Cerebellum (tissue), 4 donors: ENCODE measurements at places on chromosomes 7 and 10. TPM values are rescaled to one million over a fixed set of nuclear protein-coding genes. Genes with fewer than 3 reads are reported as not detected.

UPK3B gene
- total RNA-seq, result 2.1 TPM

GRCh38 chr7:151717918-151718317 is 159.0 kb downstream of the PRKAG2 start:
- DNase-seq, result no peak

- DNase-seq, result no peak
Observed at GRCh38 chr7:38169847-38170246, 8.2 kb upstream of the STARD3NL start.

DNA sequence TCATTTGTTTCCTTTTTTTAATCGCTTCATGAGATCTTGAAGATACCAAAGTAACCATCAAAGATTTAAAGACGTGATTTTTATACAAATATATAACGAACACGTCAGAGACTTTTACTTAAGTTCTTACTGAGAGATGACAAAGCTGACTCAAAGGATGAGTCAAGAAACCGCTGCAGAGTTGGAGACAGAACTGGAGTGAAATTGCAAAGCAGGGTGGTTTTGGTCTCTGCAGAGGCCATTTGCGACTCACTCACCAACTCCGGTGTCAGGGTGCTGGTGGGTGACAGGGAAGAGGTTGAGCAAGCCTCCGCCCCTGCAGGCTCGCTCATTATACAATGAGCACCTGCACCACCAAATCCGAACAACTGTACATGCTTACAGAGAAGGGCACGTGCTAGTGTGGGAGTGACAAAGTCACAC is 75.2 kb downstream of the DNAJB6 start:
- no peak for DNase-seq

TMEM254 gene
- total RNA-seq, result 12.5 TPM

GRCh38 chr10:86553213-86553612 is 31.6 kb upstream of the WAPL start:
- DNase-seq, result no peak

DNA sequence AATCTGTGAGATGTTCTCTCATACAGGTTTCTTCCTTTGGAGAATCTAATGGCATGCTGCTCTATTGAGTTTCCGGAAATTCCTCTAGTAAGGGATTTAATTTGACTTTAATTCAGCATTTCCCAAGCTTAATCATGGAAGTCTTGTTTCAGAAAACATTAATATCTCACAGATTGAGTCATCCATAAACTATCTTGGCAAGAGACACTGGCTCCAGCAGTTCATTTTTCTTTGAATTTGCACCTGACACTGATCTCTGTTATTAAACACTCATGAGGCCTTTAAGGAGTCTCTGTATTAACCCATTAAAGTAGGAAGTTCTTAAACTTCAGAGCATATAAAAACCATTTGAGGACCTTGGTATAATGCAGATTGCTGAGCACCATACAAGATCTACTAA is 3.6 kb upstream of the ITGB8 start:
- DNase-seq, result no peak

PAOX gene
- 7.1 TPM for total RNA-seq

PLAU gene
- 1.00 TPM for total RNA-seq

MICU1 gene
- 51.1 TPM for total RNA-seq

GRCh38 chr7:26891400-26892350 is 27.3 kb upstream of the SKAP2 start:
- DNase-seq, result no peak

DNA sequence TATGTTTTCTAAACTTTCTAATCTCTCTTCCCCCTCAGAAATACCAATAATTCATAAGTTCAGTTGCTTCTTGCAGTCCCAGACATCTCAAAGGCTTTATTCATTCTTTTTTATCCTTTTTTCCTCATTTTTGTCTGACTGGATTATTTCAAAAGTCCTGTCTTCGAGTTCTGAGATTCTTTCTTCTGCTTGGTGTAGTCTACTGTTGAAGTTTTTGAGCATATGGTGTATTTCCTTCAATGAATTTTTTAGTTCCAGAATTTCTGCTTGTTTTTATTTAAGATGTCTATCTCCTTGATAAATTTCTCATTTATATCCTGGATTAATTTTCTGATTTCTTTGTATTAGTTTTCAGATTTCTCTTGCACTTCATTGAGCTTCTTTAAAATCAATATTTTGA is 8.4 kb downstream of the TMEM140 start:
- DNase-seq, result no peak

DNA sequence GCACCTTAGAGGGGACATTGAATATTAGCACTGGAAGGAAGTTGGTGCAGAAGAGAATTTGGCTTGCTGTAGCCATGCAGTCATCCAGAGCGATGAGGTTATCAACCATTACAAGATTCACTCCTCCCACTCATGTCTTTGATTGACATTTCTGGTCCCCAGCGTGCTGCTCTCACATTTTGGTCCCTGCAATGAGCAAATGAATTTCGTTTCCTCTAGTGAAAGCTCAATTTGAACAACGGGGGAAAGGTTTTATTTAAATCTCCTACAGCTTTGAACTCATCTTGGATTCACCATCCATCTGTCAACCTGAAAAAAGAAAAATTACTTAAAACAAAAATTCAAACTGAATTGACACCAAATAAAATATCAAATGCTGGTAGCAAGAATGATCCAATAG is 975.2 kb downstream of the NRG3 start:
- DNase-seq, result no peak

DNA sequence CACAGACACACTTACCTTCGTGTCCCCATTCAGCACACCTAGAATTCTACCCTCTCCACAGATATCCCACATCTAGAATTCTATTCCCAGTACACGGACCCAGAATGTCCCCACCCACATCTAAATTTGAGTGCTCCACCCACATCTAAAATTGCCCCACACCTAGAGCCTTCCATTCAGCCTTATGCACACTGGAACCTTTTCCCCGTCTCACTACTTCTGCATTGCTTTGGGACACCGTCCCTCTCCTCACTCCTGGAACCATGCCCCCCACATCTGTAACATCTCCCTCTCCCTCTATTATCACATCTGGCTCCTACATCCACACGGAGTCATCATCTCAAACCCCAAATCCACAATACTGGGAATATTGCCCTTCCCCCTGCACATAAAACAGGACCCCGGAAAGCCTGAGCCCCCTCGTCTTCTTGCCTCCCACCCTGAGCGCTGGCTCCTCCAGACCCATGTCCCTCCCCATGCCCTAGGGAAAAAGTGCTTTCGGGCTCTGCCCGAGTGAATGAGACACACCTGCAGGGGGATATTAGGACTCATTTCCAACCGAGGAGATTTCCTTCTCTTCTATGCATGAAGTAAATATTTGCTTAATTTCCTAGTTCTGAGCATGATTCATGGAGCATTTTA is 125.8 kb upstream of the UNC5B start:
- DNase-seq, result no peak

DNA sequence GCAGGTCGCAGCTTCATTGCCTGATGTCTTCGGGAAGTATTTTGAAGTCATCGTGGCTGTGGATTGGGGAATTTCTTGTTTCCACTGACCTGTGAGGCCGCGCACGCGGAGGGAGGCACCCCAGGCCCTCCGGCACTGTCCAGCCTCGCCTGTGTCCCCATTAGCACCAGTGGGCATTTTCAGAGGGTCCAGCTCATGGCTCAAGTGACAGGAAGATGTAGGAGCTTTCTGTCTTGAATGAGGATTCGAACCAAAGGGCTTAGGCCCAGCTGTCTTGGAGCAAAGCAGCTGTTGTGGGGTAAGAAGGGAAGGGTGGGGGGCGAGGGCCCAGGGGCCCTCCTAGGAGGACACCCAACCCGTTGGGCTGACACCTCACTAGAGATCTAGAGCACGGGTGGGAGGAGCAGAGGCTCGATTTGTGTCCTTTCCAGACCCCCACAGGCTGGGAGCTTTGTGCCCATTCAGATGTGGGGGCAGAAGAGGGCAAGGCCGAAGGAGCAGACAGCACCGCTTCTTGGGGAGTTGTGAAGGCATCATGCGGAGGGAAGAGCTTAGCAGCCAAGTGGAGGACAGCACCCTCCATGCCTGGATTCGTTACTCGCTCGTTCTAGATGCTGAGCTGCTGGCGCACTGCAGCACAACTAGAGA is 914 bp downstream of the ZNF37A start:
- no peak for DNase-seq

DNA sequence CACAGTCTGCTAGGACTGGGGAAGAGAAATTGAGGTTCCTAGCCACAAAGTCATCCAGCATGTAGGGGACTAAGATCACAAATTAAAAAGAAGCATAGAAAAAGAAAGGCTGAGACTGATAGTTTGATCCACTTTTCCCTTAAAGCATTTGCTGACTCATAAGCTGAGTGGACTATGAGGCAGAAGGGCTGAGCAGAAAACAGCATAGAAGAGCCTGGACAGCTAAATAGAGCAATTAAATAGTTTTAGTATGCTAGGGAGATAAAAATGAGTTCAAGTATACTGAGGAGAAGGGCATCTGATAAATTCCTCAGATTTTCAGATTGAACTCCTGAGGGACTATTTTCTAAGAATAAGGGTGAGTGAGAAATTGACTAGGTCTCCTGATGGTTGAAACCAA is 155.9 kb upstream of the EGR2 start:
- DNase-seq, result no peak
